Erythroblast (primary cell): ENCODE measurements at places on chromosomes 12 and 14.

DNA sequence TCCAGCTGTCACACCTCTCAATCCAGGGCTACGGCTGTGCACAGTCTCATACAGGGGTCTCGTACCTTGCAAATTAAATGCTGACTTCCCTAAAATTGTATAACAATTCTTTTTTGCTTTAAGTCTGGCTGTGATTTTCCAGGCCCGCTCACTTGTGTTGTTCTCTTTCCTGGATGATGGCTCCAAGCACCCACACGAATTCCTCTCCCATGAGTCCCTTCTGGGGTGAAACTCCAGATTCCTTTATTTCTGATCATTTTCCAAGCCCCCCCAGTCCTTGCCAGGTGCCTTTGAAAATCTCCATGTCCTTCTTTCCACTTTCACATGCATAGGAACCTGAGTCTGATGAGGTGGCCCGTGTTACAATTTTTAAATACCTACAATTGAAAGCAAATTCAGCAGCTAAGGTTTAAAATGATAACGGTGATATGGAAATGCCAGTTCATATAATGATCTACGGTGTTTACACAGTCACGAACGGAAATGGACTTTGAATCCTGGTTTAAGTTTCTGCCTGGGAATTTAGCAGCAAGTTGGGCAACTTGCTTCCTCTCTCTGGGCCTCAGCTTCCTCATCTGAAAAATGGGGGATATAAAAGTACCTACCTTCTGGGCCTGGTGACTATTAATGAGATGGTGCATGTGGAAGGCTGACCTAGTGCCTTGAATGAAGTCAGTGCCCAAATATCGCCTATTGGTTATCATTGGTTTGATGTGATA lies 85.5 kb downstream of the STAB2 start:
- DNase-seq, result no peak

GRCh38 chr12:109154451-109155438 lies 38.4 kb downstream of the ACACB start:
- DNase-seq, result peak; percentile 91

DNA sequence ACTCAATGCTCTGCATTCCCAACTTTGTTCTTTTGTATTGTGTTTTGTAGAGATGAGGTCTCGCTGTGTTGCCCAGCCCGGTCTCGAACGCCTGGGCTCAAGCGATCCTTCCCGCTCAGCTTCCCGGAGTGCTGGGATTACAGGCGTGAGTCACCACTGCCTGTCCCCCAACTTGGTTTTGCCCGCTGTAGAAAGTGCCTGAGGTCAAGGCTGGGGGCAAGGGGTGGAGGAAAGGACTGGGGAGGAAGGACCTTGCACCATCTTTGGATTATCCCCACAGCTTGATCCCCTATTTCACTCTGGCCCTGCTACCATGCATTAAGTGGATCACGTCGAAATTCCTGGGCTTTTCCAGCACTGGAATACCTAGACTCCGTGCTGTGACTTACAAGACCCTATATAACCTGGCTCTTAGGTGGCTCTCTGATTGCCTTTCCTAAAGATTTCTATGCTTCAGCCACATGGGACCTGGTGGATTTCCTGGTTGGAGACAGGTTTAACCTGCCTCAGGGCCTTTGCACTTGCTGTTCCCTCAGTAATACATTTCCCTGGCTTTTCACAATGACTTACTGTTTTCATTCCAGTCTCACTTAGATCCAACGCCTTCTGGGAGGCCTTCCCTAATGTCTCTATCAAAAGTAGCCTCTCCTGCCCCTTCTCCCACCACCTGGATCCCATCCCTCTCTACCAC lies 608 bp upstream of the PIANP start:
- DNase-seq, result no peak

DNA sequence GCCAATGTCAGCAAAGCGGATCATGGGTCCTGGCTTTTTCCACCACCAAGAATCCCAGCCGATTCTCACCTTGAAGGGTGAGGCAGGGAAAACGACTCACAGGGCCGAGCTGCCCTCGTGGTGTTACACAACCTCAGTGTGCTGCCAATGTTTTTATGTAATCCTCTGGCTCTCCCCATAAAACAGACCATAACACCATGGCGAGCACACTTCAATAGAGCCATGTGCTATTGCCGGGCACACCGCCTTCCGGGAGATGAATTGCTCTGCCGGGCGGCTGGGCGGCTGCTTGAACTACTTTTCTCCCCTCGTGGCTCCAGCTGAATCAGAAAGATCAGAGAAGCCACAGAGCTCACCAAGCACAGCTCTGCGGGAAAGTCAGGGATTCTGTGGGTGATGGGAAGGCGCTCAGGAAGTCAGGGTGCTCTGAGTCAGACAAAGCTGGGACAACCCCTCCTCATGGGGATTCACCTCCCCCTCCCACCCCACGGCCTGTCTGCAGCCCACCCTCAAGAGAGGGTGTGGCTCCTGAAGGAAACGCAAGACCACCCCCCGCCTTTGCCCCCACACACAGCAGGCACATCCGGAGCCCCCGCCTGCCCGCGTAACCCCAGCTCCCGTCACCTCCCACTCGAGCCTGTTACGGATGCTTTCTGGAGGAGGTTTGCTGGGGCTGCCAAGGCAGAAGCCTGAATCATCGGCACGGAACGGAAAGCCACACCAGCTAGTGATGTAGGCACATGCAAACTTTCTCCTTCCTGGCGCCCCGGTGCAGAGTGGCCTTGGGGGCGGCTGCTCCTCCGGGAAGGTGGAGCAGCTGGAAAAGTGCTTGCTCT lies 1.8 kb downstream of the GALNT9 start:
- DNase-seq, result no peak

GRCh38 chr12:77940011-77940423 lies 109.3 kb downstream of the NAV3 start:
- DNase-seq, result no peak

GRCh38 chr14:99229654-99230207 lies 42.3 kb downstream of the BCL11B start:
- no peak for DNase-seq

DNA sequence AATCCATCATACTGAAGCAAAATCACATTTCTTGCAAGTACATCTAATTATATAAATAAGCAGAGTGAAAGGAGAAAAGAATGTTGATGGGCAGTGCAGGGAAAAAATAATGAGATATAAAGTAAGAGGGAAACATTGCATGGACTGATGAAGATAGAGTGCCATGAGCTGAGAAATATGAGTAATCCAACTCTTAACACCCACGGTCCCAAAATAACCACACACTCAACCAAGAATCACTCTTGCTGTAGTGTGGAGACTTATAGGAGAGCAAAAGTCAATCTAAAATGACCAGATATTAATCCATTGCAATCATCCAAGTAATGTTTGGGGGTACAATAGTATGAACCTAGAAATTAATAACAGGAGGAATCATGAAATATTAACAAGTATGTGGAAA lies 40.2 kb downstream of the MYF5 start:
- DNase-seq, result no peak

GRCh38 chr12:83197483-83197914 lies 510.8 kb downstream of the TMTC2 start:
- DNase-seq, result no peak

DNA sequence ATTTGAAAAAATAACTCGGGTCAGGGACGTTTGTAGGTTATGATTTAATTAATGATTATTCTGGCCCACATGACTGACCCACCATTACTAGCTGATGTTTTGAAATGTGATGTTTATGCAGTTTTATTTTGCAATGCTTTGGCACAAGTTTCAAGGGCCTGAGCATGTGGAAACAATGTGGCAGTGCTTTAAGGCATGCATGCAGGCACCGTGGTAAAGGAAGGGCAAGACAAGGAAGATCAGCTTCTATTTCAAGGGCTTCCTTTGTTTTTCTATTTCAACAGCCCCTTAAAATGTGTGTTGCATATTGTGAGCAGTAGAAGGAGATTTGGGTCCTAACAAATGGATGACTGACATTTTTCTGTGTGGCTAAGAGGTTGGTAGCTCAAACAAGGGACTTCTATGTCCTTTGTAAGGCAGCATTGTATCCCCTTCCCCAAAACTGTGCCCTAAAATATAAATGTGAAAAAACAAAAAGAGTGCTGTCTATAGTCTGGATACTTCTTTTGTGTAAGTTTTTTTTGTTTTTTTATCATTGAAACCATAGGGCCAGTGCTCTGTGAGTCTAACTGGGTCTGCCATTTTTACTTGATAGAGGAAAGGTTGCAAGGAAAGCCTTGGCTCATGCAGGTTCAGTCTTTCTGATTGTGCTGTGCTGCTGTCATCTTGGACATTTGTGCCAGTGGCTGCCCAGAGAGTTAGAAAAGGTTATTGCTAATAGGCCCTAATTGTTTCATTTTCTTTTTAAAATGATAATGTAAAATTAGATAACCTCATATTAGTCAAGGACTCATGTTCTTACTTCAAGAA lies 103.5 kb downstream of the FGD4 start:
- DNase-seq, result no peak

GRCh38 chr14:74658535-74659131 lies 46.6 kb upstream of the LTBP2 start:
- no peak for DNase-seq

GRCh38 chr14:105537580-105538474 lies 11.4 kb downstream of the TMEM121 start:
- DNase-seq, result peak; percentile 57

DNA sequence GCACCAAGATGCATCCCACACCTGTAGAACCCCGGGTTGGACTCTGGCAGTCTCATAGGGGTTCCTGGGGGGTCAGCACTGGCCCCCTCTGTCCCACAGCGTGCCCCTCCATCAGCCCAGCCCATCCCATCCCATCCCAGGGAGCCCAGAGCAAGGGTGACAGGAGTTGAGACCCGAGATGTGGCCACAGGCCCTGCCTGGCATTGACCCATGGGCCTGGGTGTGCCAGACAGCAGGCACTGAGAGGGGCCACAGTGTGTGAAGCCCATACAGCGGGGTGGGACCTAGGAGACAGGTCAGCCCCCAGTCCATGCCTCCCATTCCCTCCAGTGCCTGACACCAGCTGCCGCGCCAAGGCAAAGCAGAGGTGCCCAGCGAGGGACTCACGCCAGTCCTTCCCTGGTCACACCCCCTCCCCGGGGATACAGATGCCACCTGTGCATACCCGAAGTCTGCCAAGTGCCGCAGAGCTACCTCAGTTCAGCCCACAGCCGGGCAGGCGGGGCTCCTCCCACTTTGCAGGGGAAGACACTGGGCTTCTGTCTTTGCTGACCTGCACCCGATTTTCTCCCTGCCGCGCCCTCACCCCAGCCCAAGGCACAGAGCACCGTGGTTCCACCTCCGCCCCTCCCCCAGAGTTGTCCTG lies 50.4 kb downstream of the CYP46A1 start:
- DNase-seq, result no peak

GRCh38 chr14:93156693-93157369 lies 27.9 kb downstream of the MOAP1 start:
- no peak for DNase-seq

GRCh38 chr12:128978067-128978466 lies 124.8 kb downstream of the GLT1D1 start:
- no peak for DNase-seq

DNA sequence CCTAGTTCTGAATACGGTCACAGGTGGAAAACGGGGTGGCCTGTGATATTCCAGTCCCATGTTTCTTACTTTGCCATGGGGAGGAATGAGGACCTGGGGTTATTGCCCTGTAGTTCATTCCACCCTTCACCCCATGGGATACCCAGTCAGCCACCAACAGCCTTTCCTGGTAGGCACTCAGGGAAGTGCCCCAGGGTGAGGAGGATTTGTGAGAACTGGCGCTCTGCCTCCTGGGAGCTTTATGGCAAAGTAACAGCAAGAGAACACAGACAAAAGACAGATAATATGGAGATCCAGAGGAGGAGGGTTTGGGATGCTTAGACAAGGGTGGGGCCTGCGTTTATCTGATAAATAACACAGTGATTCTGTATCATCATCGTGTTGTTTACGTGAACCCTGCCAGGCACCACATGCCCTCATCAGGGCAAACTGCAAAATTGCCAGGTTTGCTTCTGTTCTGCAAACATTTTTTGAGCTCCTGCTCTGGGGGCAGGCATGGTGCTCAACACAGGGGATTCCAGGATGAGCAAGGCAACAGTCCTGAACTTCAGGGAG lies 223.5 kb downstream of the SLC41A2 start:
- no peak for DNase-seq

GRCh38 chr12:46292754-46293402 lies 24.0 kb upstream of the SLC38A1 start:
- no peak for DNase-seq

DNA sequence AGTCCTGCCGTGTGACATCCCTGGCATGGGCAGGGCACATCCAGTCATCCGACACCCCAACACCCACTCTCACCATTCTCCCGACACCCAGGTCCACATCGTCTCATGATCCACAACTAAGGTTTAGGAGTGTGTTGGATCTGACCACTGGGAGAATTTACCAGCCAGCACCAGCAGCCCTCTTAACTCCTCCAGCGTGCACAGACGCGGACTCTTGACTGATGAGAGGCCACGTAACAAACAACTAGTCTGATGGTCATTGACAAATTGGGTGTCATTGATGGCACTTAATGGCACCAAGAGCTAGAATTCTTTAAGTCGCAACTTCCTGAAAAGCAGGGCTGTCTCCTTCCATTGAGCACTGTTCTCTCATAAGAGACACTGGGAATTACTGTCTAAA lies 203.0 kb upstream of the SFSWAP start:
- no peak for DNase-seq

GRCh38 chr12:48602192-48602989 lies 32.5 kb upstream of the LALBA start:
- no peak for DNase-seq

DNA sequence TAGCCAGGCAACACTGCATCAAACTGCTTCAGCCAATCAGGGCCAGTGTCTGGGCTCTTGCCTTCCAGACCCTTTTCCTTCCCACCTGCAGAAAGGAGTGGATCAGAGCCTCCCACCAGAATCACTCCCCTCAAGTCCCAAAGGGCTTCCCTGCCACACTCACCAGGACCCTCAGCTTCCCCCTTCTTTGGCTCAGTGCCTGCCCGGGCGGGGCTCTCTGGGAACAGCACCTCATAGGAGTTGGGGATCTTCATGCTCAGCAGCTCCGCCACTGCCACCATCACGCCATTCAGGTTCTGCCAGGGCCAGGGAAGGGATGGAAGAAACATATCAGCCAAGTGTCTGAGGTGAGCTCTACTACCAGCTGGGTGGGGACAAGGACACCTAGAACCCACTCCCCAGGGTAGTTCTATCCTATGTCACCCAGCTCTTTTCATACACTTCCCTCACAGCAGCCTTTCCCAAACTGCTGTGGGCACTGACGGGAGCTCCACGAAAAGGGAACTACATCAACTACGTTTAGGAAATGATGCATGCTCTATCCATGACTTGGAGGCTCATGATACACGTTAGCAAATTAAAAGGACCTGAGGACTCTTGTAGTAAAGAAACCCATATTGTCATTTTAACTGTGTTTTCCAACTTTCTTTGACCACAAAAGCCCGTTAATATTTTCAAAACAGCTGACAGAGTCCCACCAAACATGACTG lies 9.4 kb upstream of the PRKAG1 start:
- DNase-seq, result no peak

- DNase-seq, result peak; percentile 76
These were observed 3.2 kb upstream of the ZNF839 start for GRCh38 chr14:102316338-102316742.
